ENCODE measurements at places on chromosomes 12 and 14. TPM values are rescaled to one million over a fixed set of nuclear protein-coding genes. Genes with fewer than 3 reads are reported as not detected.

DNA sequence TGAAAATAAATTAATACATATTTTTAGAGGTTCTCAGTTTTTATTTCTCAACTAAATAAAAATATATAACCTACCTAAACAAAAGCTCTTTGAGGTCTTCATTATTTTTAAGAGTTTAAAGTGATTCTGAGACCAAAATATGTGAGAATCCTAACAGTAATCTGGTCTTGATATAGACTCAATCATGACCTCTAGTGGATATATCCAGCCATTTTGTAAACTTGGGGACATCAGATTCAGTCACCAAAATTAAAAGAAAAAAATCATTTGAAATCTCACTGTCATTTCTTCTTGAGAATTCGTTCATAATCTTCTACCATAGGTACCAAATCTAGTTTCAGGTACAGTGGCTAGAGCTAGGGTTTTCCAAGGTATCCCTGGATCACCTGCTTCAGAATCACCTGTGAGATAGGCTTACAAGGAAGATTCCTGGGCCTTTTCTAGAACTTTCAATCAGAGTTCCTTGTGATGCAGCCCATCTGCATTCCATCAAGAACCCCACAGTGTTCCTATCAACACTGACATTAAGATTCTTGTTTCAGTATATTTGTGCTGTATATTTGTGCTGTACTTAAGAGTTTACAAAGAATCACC is 214.9 kb downstream of the ADAMTS20 start:
- peak; percentile 21 for DNase-seq
- H3K4me1 ChIP-seq, result peaks cover 15% of the 10 kb centered on the region
- H3K27me3 ChIP-seq, result no peaks in the 10 kb centered on the region
- H3K27ac ChIP-seq, result no peak overlapping the region
- H3K4me3 ChIP-seq, result no peak overlapping the region
- H3K36me3 ChIP-seq, result no peaks in the 10 kb centered on the region

DNA sequence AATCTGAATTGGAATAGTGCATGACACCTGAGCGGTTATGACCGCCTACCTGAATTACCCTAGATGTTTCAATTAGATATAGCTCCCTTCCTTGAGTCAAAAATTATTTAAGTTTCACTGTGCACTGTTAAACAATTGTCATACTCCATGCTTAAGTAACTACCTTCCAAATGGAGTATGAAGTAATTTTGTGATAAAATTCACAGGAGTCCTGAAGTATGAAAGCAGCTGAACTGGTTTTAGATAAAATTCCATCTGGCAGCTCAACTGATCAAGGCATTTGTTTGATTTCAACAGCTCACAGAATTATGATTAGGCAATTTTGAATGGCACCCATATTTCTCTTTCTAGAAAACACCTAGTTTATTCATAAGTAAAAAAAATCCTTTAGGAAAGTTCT is 19.5 kb downstream of the PRICKLE1 start:
- DNase-seq, result no peak
- no peak overlapping the region for H3K4me3 ChIP-seq
- peaks cover 3% of the 10 kb centered on the region for H3K4me1 ChIP-seq
- no peaks in the 10 kb centered on the region for H3K36me3 ChIP-seq

GRCh38 chr14:67820428-67820971 is 921 bp downstream of the RAD51B start:
- peak overlapping the region; percentile 87 for H3K27ac ChIP-seq
- H3K27me3 ChIP-seq, result no peaks in the 10 kb centered on the region
- peak overlapping the region; percentile 69 for H3K4me3 ChIP-seq
- peaks cover 7% of the 10 kb centered on the region for H3K4me1 ChIP-seq

DNA sequence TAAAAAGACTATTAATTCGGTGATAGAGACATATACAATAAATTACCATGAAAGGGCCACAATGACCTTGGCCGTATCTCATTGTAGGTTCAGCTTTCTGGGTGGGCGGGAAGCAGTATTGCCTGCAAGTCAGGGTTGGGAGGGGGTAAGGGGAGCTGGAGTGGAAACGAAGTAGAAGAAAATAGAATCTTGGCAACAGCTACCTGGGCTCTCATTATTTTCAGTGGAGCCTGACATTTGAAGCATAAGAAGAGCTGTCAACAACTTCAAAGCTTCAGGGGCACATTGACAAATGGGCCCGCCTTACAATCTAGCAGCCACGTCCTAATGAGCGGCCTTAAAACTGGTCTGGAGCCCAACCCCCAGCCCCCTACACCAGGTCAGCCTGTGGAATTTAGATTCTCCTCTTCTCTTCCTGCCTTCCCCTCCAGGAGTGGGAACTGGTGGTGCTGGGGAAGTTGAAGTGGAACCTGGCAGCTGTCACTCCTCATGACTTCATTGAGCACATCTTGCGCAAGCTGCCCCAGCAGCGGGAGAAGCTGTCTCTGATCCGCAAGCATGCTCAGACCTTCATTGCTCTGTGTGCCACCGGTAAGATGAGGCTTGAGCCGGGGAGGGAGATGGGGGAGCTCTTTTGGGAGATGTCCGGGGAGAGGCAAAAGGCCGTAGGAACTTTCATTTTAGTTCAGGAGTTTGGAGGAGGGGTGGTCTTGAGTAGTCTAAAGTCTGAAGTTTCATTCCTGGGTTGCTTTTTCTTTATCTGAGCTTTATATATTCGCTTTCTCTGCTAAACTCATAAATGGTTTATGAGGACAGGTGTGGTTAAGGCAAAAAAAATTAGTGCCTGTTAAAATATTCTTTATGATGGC is 5.0 kb downstream of the CCND2 start:
- H3K4me1 ChIP-seq, result peaks cover 53% of the 10 kb centered on the region
- H3K4me3 ChIP-seq, result no peak overlapping the region
- peak overlapping the region; percentile 51 for H3K27ac ChIP-seq
- H3K27me3 ChIP-seq, result no peaks in the 10 kb centered on the region

DNA sequence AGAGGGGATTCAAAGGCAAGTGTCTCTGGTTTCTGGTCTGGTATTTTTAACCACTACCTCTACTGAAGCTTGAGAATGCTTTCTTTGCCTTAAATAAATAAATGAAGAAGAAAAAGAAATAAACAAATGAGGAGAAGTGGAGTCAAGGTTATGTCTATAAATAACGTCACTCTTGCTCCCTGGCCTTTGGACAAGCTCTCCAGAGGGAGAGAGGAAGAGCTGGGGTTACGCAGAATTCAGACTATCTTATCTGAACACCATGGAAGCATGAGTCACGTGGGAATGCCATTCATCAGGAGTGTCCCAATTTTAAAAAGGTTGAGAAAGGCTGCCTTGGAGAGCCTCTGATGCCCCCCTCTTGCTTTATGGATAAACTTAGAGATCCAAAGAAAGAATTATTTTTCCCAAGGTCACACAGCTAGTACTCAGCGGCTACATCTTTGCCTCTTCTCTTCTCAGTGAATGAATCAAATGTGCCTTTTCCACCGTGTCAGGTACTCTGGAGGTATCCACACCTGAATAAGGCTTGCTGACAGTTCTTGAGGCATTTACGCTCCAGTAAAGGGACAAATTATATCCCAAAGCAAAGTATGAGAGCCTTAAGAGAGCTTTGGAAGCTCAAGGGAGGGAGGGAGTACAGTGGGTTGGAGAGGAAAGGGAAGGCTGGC is 12.9 kb upstream of the MSI1 start:
- peaks cover 3% of the 10 kb centered on the region for H3K4me1 ChIP-seq
- DNase-seq, result peak; percentile 74
- no peak overlapping the region for H3K4me3 ChIP-seq
- no peaks in the 10 kb centered on the region for H3K36me3 ChIP-seq

GRCh38 chr12:115444346-115444745 is 760.4 kb upstream of the TBX3 start:
- DNase-seq, result no peak
- no peaks in the 10 kb centered on the region for H3K36me3 ChIP-seq
- no peaks in the 10 kb centered on the region for H3K27me3 ChIP-seq
- H3K4me1 ChIP-seq, result peaks cover 4% of the 10 kb centered on the region
- no peak overlapping the region for H3K27ac ChIP-seq
- H3K4me3 ChIP-seq, result no peak overlapping the region

- H3K36me3 ChIP-seq, result no peaks in the 10 kb centered on the region
- no peaks in the 10 kb centered on the region for H3K27me3 ChIP-seq
- no peak overlapping the region for H3K4me3 ChIP-seq
- no peaks in the 10 kb centered on the region for H3K4me1 ChIP-seq
- DNase-seq, result no peak
- H3K27ac ChIP-seq, result peak overlapping the region; percentile 24
These were observed 11.1 kb upstream of the CMAS start for GRCh38 chr12:22034709-22035506.

GRCh38 chr12:103462675-103463074 is 33.1 kb downstream of the C12orf42 start:
- no peaks in the 10 kb centered on the region for H3K36me3 ChIP-seq
- H3K27me3 ChIP-seq, result no peaks in the 10 kb centered on the region
- no peaks in the 10 kb centered on the region for H3K4me1 ChIP-seq
- H3K4me3 ChIP-seq, result no peak overlapping the region
- H3K27ac ChIP-seq, result no peak overlapping the region
- no peak for DNase-seq

DNA sequence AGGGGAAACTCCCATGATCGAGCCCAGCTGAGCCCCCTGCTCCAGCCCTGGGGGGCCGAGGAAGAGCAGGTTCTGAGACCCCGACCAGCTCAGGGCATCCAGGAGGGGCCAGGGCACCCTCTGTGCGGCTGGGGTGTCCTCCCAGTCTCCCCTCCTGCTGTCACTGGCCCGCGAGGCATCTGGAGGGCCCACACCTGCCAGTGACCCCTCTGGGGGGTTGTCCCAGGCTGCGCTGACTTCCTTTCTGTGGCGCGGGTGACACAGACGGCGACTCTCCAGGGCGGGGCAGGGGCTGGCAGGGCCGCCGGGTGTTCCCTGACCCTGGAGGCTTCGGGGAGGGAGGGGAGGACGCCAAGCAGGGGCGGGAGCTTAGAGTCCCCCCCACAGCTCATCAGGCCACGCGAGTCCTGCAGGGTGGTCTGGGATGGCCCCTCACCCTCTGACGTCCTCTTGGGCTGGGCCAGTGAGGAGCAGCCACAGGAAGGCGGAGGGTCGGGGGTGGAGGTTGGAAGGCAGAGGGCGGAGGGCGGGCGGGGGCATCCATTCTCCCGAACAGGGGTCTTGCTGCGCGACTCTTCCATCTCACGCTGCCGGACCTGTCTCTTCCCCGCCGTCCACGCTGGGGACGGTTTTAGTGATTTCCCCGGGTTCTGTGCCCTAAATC is 38.6 kb upstream of the FBRSL1 start:
- H3K27ac ChIP-seq, result peak overlapping the region; percentile 86
- no peaks in the 10 kb centered on the region for H3K36me3 ChIP-seq
- peaks cover 4% of the 10 kb centered on the region for H3K27me3 ChIP-seq
- H3K4me3 ChIP-seq, result no peak overlapping the region

DNA sequence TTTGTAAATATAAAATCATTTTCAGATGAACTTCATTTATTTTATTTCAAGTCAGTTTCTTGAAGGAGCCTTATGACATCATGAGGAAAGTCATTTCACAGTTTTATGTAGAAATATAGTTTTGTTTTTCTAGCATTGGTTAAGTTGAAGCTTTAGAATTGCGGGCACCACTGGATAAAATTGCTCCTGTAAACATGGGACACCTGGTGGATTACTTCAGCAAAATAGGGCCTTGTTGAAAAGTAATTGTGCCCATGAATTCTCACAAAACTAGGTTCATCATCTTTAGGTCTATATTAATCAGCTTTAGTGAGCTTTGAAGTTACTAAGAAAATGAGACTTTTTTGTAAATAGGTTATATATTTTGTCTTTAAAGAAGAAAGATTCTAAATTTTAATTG is 25.3 kb downstream of the CNTN1 start:
- H3K27ac ChIP-seq, result no peak overlapping the region
- H3K36me3 ChIP-seq, result no peaks in the 10 kb centered on the region
- no peaks in the 10 kb centered on the region for H3K4me1 ChIP-seq
- no peak for DNase-seq
- no peak overlapping the region for H3K4me3 ChIP-seq
- no peaks in the 10 kb centered on the region for H3K27me3 ChIP-seq

DNA sequence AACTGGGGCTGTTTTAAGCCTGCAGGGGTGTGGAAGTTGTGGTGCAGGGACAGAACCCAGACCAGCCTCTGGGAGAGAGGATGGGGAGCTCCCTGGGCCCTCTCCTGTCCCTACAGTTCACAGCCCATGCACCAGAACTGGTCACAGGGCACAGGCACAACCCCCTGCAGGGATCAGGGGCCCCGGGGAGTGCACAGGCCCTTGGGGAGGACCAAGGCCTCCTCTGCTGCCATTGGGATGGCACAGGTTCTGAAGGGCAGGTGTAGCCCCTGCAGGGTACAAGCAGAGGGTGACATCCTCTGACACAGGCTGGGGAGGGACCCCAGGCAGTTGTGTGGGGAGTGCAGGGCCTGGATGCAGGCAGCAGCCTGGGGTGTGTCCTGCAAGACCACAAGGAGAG is 66.4 kb upstream of the SFSWAP start:
- no peaks in the 10 kb centered on the region for H3K36me3 ChIP-seq
- H3K4me1 ChIP-seq, result no peaks in the 10 kb centered on the region
- DNase-seq, result no peak
- H3K27ac ChIP-seq, result no peak overlapping the region
- H3K27me3 ChIP-seq, result no peaks in the 10 kb centered on the region

DNA sequence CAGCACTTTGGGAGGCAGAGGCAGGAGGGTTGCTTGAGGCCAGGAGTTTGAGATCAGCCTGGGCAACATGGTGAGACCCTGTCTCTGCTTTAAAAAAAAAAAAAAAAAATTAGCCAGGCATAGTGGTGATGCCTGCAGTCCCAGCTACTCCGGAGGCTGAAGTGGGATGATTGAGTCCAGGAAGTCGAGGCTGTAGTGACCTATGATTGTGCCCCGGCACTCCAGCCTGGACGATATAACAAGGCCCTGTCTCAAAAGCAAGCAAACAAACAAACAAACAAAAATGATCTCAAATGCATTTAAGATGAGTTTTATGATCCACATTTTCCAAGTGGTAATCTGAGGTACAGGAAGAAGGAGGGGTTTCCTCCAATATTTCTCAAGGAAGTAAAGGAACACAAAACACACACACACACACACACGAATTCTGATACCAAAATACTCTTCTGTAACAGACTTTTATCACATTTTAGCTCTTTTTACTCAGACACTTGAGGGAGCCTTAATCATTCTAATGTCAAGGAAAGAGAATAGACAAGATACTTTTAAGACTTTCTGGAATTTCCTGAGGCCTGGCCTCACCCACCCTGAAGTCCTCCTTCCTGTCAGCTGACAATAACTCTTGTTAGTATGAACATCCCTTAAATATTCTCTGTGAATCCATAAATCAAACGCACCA is 44.4 kb upstream of the CERS5 start:
- peak overlapping the region; percentile 63 for H3K27ac ChIP-seq
- H3K27me3 ChIP-seq, result no peaks in the 10 kb centered on the region
- peaks cover 10% of the 10 kb centered on the region for H3K4me1 ChIP-seq
- DNase-seq, result no peak
- no peak overlapping the region for H3K4me3 ChIP-seq
- H3K36me3 ChIP-seq, result no peaks in the 10 kb centered on the region

- peak within 1 kb of the TSS; percentile 83 for H3K27ac ChIP-seq
- DNase-seq, result peak; percentile 81
- peak within 1 kb of the TSS; percentile 62 for H3K4me3 ChIP-seq
- H3K4me1 ChIP-seq, result no peaks in the 10 kb centered on the region
- no peaks in the 10 kb centered on the region for H3K36me3 ChIP-seq
These were observed at the start of gene MSRB3 for GRCh38 chr12:65278576-65279368. Gene MSRB3 (plus strand): TSS chr12:65278683. CDS start chr12:65308580, 29,897 bp downstream.

MANSC1 gene
- polyA plus RNA-seq, result 15.4 TPM

CDK17 gene
- polyA plus RNA-seq, result 13.8 TPM

SLC38A1 gene
- 54.4 TPM for polyA plus RNA-seq

PRIMA1 gene
- polyA plus RNA-seq, result 1.2 TPM

HELB gene
- polyA plus RNA-seq, result 1.5 TPM

CD163 gene
- polyA plus RNA-seq, result 2.8 TPM

FGF6 gene
- not detected for polyA plus RNA-seq
